ENCODE measurements at places on chromosomes 3 and 15.

DNA sequence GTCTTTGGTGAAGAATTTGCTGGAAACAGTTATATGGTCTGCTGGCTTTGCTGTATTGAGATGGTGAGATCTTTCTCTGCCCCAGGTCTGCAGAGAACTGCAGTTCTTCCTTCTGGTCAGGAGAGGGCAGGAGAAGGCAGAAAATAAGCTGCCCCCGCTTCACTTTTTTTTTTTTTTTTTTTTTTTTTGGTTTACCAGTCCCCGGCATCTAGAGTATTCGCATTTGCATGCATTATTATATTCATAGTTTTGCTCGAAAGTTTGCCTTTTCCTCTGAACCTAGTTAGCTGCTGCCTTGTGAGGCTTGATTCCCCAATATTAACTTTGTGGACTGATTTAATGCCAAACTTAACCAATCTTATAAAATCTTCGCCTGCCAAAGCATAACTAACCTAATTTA, 10.6 kb upstream of the PARL start:
- DNase-seq, result no peak

DNA sequence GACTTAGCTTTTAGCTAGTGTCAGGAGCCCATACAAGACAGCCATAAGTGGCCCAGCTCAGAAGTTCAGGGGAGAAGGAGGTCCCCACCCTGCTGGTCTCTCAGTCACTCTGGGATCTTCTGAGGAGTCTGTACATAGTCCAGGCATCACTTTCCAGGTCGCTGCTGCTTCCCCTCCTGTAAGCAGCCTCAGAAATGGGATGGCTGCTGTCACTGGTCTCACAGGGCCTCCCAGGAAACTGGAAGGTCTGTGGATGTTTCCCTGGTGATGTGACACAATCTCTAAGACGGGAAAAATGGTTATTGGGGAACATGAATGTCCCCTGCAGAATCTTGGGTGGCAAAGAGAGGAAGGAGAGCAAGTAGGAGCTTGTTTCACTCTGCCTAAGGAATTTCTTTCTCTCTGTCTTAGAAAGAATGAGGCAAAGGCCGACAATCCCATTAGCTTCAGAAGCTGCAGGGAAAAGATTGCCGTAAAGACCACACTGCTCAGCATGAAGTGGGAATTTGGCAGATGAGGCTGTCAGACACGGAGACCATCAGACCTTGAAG, 43.2 kb upstream of the TNFAIP8L3 start:
- DNase-seq, result no peak

DNA sequence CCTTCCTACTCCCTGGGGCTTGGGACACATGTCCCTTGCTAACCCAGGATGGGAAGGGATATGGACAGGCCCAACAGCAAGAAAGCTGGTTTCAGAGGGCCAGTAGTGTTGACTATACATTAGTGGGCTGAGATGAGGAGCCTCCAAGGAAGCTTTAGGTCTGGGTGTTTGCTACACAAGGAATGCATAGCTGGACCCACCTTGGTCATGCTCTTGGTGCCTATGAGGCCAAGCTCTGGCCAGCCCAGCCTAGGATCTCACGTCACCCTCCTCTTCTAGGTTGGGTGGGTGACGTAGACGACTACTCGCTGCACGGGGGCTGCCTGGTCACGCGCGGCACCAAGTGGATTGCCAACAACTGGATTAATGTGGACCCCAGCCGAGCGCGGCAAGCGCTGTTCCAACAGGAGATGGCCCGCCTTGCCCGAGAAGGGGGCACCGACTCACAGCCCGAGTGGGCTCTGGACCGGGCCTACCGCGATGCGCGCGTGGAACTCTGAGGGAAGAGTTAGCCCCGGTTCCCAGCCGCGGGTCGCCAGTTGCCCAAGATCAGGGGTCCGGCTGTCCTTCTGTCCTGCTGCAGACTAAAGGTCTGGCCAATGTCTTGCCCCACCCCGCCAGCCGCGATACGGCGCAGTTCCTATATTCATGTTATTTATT, 653 bp upstream of the WDR6 start:
- no peak for DNase-seq

DNA sequence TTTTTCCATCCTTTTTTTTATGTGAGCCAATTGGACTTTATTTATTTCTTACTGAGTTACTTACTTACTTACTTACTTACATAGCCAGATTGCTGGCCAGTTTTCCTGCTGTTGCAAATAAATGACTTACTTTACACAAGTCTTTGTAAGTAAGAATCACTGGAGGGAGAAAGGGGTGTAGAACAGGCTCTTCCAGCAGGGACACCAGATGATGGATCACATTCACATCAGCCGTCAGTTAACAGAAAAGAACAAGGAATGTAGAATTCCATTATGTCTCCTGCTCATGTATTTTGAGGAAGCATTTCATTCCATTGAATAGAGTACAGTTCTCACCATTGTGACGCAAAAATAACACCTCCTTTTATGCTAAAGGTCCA, 188.6 kb downstream of the FNDC3B start:
- DNase-seq, result no peak

DNA sequence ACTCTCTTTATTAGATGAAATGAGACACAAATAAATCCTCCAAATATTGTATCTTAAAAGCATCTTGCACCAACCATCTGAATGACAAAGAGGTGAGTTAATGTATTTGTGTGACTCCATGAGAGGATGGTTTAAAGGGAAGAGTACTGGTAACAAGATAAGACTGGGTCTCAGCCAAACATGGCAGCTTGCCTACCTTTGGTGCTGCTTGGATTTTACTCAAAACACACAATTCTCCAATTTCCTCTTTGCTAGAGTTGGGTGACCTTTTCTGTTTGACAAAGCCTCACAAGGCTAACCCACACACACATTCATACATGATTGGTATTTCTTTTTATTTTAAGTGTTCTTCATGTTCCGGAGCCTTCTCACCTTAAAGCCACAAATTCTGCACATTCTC, 506.4 kb downstream of the FGF12 start:
- no peak for DNase-seq

DNA sequence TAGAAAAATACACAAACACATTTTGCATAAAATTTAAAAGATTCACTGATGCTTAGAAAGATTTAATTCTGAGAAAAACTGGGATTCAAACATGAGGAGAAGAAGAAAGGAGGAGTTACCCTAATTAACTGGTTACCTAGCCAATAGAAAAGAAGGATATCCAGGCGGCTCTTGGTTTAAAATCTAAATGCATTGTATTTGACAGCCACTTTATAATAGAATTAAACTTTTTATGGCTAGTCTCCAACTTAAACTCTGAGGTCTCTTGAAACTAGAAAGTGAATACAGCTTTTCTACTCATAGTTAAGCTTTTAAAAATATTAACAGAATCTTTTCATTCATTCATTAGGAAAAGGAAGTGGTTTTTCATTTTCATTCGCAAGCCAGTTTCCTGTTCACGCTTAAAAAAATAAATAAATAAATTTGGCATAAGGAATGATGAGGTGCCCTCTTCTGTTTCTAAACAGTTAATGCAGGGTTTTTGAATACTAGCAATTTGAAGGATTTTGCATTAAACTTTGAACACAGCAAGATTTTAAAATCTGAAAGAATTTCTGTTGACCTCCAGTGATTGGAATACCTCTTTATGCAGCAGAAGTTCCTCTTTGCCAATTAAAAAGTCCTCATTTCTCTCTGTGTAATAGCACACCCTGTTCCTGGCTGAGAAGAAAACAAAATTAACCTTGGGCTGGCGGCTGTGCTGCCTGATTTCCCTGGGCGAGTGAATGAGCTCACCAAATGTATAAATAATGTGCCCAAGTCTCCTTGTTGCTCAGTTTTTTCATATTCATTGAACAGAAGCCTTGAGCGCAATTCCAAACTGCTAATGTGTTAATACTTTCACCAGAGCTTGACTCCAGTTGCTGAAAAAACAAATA, 105.1 kb downstream of the ZMAT3 start:
- DNase-seq, result no peak

DNA sequence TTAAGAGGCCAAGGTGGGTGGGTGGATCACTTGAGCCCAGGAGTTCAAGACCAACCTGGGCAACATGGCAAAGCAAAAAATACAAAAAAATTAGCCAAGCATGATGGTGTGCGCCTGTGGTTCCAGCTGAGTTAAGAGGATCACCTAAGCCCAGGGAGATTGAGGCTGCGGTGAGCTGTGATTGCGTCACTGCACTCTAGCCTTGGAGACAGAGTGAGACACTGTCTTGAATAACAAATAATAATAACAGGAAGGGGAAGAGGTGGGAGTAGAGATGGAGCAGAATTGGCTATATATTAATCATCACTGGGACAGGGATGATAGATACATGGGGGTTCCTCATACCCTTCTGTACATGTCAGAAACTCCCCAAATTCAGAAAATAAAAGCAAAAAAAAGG, 23.8 kb upstream of the NMB start:
- DNase-seq, result no peak

DNA sequence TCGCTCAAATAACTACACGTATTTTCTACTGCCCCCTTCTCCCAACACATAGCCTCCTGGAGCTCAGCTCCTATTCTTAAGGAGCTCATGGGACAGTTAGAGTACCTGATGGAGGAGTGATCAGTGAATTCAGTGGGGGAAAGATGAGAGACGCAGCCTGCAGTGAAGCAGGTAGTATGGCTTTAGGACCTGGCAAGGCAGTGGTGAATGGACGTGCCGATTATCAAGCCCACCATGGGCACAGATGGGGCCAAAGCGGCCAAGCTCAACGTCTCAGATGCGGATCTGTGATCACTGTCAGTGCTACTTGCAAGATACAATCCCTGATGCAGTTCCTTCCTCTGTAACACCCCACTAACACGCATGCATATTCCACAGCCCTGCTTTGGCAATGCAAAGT, 45.8 kb upstream of the ATP2B2 start:
- DNase-seq, result no peak

- DNase-seq, result no peak
Measured at GRCh38 chr3:98359993-98360675, 6.5 kb downstream of the OR5K4 start.

- no peak for DNase-seq
Measured at GRCh38 chr3:45026957-45027356, 854 bp downstream of the CLEC3B start.

- no peak for DNase-seq
Measured at GRCh38 chr15:69793431-69793780, 304.3 kb downstream of the TLE3 start.

DNA sequence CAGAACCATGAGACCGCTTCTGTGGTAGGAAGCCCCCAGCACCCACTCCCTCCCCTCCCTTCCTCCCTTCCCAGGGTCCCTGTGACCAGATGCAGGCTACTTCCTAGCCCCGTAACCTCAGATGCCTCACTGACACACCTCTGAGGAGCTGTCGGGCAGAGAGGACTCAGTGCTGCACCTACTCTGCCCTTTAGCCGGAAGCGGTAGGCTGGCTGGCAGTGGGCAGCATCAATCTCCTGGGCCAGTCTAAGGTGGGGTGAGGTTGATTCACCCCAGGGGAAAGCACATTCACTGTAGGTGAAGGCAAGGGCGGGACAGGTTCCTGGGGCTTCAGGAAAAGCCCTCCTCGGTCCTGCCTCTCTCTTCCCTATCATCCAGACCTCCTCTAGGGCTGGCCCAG, 19.1 kb downstream of the CSRNP1 start:
- DNase-seq, result no peak

DNA sequence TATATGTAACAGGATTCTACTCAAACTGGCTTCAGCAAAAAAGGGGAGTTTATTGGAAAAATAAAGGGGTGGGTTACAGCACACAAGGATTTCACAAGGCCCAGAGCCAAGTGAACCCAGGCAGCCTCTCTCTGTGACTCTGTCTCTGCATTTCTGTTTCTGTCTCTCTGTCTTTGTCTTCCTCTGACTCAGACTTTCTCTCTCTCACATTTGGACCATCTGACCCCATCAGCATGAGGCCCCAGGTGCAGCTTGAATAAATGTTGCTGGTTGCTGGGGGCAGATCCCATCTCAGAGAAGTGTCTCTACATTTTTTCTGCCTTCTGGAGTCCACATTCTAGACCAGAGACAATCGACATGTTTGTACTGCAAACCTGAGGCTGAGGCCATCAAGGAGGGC, 45.0 kb downstream of the RPLP1 start:
- DNase-seq, result no peak

DNA sequence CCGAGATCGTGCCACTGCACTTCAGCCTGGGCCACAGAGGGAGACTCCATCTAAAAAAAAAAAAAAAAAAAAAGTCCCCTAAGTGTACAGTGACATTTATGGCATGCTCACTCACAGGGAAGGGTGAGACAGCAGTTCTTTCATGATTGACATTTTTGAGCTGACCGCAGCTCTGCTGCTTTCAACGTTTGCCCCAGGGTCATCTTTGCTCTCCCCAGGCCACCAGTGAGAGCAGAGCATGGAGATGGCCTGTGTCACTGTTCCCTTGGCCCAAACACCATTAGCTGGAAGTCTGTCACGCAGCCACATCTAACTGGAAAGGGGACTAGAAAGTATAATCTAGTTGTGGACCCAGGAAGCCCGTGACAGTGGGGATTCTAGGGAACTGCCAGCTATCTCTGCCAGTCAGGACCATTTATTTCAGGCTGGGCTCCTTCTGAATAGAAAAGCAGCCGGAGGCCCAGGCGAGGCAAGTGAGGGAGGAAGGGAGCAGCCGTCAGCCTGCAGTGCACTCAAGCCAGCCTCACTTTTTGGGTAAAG, 193.4 kb upstream of the HES1 start:
- DNase-seq, result no peak

GRCh38 chr15:66865622-66866611, 163.9 kb downstream of the SMAD6 start:
- DNase-seq, result no peak

DNA sequence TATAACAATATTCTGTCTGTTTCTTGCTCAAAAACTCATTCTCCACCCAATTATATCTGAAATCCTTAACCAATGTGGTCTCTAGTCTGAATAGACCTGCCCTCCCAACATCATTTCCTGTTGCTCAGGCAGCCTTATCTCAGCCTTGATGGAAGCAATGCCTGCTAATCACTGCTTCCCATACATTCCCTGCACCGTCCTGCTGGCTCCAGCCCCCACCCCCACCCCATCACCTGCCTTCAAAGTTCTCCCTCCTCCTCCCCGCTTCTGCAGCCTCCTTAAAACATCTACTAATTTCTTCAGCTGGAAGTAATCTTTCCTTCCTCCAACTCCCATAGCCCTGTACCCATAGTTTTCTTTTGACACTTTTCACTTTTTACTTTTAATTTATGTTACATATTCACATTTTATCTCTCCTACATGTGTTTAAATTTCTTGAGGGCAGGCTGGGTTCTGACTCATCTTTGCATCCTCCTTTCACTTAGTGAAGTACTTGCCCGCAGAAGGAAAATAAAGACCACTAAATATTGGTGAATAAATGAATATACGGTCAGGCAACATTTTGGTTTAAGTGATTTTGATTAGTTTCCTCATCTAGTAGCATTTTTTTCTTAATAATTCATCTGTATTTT, 98.2 kb downstream of the MEIS2 start:
- no peak for DNase-seq

DNA sequence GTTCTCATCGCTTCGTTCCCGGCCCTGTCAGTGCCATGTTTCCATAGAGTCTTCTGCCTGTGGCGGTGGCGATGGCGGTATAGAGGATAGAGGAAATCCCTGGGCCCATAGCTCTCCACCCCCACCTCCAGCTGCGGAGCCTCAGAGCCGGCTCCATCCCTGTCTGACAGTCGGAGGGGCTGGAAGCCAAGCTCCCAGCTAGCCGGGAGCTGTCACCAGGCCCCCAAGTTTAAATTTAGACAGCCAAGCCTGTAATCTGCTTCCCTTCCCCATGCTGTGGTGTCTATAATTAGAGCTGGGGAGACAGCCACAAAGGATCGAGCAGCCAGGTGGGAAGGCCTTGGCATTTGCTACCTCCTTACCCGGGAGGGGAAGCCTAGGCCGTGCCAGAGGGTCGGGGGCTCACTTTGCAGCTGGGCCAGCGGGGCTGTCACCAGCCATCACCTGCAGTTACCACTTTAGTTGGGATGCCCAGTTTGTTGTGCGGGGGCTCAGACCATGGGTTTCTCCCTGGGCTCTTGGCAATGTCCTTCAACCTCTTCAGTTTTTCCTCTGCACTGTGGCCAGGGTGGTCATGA, 56.3 kb upstream of the SEC13 start:
- DNase-seq, result no peak

Data from cortex of kidney (tissue), 1 donor.